ENCODE measurements at places on chromosomes 3 and 15.

GRCh38 chr3:31193871-31194270 is 299.4 kb upstream of the GADL1 start:
- DNase-seq: no peak

- no peak for DNase-seq
Observed at GRCh38 chr15:100058458-100058857, 283.3 kb downstream of the ADAMTS17 start.

DNA sequence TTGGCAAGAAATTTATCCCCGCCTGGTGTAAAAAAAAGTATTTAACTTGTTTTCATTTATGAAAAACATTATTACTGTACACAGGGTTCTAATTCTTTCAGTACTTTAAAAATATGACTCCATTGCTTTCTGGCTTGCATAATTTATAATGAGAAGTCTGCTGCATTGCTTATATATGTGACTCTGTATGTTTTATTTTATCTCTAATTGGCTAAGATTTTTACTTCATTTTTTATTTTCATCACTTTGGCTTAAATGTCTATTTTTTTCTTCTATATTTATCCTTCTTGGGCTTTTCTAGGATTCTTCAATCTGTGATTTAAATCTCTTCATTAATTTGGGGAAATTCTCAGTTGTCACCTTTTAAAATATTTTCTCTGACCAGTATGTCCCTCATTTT is 636.6 kb upstream of the NR2F2 start:
- no peak for DNase-seq

GRCh38 chr15:70356919-70357318 is 259.2 kb upstream of the TLE3 start:
- DNase-seq: no peak

- no peak for DNase-seq
Observed at GRCh38 chr15:73928971-73929627, 2.8 kb downstream of the LOXL1 start.

DNA sequence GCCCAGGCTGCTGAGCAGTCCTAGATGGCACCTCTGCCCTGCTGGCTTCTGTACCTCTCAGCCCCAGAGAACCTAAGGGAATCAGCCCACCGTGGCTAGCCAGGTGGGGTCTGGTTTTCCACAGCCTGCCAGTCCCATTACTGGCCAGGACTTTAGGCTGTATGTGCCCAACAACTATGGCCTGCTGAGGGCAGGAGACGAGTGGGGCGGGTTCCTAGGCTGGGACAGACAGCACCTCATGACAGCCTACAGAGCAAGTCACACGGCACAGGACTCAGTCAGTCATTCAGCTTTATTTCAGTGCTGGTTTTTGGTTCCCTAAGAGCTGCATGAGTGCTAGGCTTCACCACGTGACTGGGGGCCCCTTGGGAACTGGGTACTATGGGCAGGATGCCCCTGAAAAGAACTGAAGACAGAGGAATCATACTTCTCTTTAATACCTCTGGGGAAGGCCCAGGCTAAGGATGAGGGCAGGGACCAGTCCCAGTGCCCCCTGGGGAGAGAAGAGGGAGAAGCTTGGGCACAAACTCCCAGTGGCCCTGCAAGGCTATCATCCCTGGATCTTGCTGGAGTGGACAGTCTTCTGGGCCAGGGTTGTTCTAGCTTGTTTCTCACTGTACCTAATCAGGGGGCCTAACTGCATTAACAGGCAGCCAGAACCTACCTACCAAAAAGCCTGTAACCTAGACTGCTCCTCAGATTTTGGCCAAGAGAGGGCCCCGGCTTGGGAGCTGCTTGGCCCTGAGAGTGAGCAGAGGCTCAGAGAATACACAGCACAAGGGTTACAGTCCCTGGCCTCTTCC is 14.8 kb downstream of the CLK3 start:
- no peak for DNase-seq

GRCh38 chr15:35674873-35675781 is 129.2 kb upstream of the DPH6 start:
- DNase-seq: peak; percentile 27

DNA sequence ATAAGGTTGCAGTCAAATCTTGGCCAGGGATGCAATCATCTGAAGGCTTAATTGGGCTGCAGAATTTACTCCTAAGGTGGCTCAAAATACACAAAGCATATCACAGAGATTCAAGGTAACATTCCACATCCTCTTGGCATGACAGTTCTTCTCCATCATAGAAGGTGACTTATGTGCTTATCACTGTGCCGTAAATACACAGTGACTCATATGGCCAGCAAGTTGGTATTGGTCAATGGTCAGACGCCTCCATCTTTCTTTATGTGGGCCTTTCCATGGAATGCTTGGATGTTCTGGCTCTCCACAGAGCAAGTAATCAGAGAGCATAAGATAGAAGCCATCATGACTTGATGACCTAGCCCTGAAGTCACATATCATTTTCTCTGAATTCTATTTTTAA is 168.8 kb upstream of the ST8SIA2 start:
- no peak for DNase-seq

DNA sequence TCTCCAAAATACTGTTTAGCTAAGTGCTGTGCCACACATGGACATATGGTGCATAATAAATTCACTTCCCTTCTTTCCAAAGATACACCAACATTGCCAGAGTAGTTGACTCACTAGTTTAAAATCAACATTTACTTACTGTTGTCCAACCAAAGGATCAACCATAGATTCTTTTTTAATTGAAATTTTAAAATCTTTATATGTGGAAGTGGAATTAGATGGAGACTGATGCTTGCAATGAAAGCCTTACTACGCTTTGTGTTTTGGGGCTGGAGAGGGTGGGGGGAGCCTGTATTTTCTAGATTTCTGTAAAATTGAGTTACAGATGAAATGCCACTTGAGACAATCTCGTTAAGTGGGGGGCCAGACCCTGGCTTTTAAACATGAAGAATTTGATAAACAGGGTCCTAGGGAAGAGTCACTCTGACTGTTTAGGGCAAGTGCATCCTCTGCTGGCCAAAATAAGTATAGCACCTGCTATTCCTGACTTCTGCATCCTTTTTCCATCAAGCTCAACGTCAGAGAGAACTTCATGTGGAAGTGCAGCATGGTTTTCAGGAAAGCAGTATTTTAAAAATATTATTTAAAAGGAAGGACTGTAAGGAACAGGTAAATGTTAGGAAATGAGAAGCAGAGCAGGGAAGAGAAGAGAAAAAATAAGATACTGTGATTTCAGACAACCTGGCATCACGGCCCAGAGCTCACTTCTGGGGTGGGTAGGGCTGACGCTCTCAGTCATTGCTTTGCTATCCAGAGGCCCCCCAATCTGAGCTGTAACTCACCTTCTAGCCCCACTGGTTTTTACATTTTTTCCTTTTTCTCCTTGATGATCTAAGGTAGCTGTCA is 76.7 kb downstream of the BOC start:
- DNase-seq: peak; percentile 47

DNA sequence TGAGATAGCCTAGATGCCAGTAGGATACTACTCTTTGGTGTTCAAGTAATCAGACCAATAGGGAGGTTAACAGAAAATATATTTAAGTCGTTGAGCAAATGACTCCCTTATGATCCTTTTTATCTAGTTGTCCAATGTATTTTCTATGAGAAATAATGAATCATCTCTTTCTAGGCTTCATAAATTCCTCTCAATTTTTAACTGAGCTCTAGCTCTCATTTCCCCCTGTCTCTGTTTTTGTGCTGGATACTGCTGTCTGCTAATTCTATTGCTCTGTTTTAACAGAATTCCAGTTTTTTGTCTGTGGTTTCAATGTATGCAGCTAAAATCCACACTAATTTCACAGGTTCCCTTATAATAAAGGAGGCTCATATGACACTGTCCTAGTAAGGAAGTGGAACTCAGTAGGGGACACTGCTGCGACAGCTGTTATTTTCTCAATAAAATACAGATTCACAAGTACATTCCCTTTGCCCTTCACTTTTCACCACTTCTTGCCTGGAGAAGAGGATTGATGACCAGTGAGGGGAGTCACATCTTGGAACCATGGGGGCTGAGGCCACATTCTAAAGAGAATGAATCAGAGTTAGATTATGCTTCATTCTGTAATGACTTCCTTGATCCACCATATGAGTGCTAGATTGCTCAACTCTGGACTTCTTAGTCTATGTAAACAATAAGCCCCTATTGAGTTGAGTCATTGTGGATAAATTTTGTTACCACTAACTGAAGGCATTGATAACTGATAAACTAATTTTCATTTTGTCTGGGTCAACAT is 558.7 kb upstream of the KCNMB2 start:
- DNase-seq: no peak

GRCh38 chr15:90638201-90638691 is 78.9 kb upstream of the BLM start:
- no peak for DNase-seq

DNA sequence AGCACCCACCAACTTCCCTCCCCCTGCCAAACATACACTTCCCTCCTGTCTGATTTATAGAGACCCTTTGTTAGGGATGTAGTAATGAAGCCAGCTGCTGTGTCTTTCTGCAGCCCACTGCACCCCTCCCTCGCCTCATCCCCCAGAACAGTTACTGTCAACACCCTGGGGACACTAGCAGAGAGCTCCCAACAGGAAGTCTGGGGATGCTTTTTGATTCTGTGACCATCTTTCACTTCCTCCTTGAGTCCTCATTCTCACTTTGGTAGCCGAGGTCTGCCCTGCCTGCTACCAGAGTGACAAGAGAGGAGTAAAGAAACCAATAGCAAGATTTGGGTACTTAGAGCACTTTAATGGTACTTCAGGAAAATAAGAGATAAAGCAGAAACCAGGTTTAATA is 201.6 kb downstream of the SATB1 start:
- DNase-seq: no peak

- DNase-seq: no peak
Observed at GRCh38 chr3:183233966-183234365, 19.1 kb upstream of the B3GNT5 start.

DNA sequence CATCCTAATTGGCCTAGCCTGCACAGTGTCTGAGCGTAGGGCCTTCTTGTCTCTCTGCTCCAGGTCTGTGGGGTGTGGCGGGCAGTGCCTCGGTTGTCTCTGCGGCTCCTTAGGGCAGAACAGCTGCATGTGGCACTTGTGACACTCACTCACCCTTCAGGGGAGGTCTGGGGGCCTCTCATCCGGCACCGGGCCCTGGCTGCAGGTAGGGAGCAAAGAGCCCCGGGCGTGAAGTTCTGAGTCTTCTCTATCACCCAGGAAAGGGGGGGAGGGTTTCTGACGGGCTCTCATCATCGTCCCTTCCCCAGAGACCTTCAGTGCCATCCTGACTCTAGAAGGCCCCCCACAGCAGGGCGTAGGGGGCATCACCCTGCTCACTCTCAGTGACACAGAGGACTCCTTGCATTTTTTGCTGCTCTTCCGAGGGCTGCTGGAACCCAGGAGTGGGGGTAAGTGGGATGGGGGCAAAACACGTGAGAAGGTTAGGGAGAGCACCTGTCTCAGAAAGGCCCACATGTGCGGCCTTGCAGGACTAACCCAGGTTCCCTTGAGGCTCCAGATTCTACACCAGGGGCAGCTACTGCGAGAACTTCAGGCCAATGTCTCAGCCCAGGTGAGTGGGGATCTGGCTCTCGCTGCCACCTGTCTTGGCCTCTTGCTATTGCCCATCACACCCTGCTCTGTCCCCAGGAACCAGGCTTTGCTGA is 2.6 kb downstream of the CHRD start:
- no peak for DNase-seq

- DNase-seq: no peak
Observed at GRCh38 chr3:19295208-19295607, 146.9 kb downstream of the KCNH8 start.

- no peak for DNase-seq
Observed at GRCh38 chr3:37820286-37820685, 41.4 kb upstream of the CTDSPL start.

- no peak for DNase-seq
Observed at GRCh38 chr3:195083659-195084058, 187.3 kb downstream of the XXYLT1 start.

DNA sequence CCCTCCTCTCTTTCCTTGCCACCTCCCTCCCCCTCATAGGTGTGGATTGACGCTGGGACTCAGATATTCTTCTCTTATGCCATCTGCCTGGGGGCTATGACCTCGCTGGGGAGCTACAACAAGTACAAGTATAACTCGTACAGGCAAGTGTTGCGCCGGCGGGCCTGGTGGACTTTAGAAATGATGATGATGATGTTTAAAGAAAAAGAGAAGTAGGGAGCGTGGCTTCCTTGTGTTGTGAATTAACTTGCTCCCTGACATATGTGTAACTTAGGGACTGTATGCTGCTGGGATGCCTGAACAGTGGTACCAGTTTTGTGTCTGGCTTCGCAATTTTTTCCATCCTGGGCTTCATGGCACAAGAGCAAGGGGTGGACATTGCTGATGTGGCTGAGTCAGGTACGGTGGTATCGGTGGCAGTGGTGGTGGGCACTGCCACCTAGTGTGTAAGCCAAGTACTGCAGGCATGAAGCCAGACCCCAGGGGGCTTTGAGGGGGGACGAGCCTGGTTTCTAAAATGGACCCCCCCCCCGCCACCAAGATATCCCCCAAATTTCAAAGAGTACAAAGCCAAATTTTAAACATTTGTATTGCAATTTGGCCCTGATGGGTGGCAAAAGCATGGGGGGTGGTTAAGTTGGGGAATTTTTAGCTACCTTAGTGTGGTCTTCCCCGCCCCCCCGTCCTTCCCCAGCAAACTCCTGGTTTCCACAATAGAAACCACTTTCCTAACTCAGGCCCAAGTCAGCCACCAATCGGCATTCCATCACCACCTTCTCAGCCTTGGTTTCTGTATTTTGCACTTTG is 65.6 kb downstream of the SLC6A6 start:
- peak; percentile 18 for DNase-seq

DNA sequence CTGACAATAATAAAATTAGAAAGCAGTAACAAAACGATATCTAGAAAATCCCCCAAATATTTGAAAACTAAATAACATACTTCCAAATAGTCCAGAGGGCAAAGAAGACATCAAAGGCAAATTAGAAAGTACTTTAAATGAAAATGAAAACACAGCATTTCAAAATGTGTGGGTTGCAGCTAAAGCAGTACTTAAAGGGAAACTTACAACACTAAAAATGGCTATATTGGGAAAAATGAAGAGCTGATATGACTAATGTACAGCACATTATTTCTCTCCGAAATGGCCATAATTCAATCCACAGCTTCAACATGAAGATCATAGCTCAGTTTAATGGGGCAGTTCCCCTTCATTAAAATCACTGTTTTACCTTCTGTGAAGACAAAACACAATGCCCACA is 71.9 kb downstream of the FBXL22 start:
- DNase-seq: no peak

DNA sequence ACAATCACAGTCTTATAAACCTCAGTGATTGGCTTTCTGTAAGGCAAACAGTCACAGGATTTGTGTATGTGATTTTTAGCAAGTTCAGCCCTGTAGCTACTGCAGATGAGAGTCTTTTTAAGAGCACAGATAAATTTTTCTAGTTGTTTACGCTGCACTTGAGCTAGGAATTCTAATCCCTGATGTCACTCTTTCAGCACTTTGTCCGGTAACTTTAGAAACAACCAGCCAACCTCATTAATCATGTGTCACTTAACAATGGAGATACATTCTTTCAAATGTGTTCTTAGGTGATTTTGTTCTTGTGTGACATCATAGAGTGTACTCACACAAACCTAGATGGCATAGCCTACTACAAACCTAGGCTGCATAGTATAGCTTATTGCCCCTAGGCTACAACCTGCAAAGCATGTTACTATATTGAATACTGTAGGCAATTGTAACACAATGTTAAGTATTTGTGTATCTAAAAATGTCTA is 36.8 kb upstream of the GOLGA6L2 start:
- no peak for DNase-seq
